Naive thymus-derived CD4-positive, alpha-beta T cell (primary cell): ENCODE measurements at places on chromosomes 3 and 15. TPM values are rescaled to one million over a fixed set of nuclear protein-coding genes. Genes with fewer than 3 reads are reported as not detected.

Gene NTRK3
- total RNA-seq, result not detected

Gene NOX5
- total RNA-seq, result not detected

Gene ALDH1A3
- total RNA-seq, result not detected

DNA sequence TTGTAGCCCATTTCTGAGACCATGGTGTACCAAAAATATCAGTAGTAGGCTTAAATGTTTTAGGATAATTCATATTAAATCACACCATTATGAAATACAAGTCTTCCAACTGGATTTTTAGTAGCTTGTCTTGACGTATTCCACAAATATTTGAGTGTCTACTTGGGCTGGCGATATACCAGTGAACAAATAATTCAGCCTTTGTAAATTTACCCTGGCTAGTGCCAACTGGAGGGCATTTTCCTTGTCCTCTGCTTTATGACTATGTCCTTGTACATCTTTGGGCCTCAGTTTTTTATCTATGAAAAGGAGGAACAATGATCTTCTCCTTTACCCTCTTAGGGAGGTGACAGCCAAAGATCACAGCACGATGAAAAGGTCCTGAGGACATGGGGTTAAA is 114.8 kb downstream of the FRMD4B start:
- no peaks in the 10 kb centered on the region for H3K36me3 ChIP-seq
- no peaks in the 10 kb centered on the region for H3K4me1 ChIP-seq
- H3K4me3 ChIP-seq, result no peak overlapping the region
- H3K27ac ChIP-seq, result no peak overlapping the region
- no peak for DNase-seq

- H3K36me3 ChIP-seq, result no peaks in the 10 kb centered on the region
- no peak for DNase-seq
- H3K4me3 ChIP-seq, result no peak overlapping the region
- no peak overlapping the region for H3K27ac ChIP-seq
Measured at GRCh38 chr3:104988496-104988895, 378.2 kb upstream of the ALCAM start.

DNA sequence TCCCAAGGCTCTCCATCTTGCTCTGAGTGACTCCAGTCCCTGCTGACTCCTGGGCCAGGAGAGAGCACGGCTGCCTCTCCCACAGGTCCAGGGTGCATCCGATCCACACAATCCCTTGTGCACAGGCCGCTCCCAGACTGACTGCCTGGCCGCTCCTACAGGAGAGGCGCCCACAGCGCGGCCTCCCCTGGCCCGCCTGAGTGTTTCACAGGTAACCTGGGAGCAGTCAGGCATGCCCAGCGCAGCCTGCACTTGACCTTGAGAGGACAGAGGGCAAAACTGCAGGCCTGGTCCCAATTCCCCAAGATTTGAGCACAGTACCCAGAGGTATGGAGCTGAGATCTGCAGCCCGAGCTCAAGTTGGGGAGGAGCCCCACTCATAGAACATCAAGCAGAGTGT is 490.2 kb downstream of the CNTN6 start:
- no peak for DNase-seq
- no peaks in the 10 kb centered on the region for H3K36me3 ChIP-seq
- H3K27me3 ChIP-seq, result no peaks in the 10 kb centered on the region
- H3K4me3 ChIP-seq, result no peak overlapping the region
- no peaks in the 10 kb centered on the region for H3K4me1 ChIP-seq

- H3K36me3 ChIP-seq, result no peaks in the 10 kb centered on the region
- no peak overlapping the region for H3K4me3 ChIP-seq
- H3K27me3 ChIP-seq, result no peaks in the 10 kb centered on the region
- no peak overlapping the region for H3K27ac ChIP-seq
- no peak for DNase-seq
Measured at GRCh38 chr3:43001556-43002121, 22.5 kb downstream of the GASK1A start.

DNA sequence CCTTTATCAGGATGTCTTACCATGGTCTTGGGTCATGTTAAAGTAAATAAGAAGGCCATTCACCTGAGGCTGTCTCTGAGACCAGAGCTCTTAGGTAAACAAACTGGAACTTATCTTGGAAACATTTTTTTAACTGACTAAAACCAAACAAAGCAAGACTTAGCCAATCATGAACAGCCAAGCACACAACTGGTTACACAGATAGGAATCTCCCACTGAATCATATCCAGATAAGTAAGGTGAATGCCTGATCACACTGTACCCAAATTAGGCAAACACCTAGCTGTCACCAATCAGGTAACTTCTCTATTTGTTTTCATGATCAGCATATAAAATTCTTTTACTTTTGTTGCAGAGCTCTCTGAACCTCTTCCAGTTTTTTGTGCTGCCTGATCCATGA is 205.4 kb downstream of the CNTN3 start:
- H3K36me3 ChIP-seq, result no peaks in the 10 kb centered on the region
- H3K4me1 ChIP-seq, result no peaks in the 10 kb centered on the region
- DNase-seq, result no peak
- no peak overlapping the region for H3K4me3 ChIP-seq
- no peaks in the 10 kb centered on the region for H3K27me3 ChIP-seq
